Hypothalamus (tissue), 51 donors: ENCODE measurements at places on chromosomes 3 and 15.

GRCh38 chr15:43893956-43894355 lies 67.2 kb downstream of the WDR76 start:
- no peak for DNase-seq

DNA sequence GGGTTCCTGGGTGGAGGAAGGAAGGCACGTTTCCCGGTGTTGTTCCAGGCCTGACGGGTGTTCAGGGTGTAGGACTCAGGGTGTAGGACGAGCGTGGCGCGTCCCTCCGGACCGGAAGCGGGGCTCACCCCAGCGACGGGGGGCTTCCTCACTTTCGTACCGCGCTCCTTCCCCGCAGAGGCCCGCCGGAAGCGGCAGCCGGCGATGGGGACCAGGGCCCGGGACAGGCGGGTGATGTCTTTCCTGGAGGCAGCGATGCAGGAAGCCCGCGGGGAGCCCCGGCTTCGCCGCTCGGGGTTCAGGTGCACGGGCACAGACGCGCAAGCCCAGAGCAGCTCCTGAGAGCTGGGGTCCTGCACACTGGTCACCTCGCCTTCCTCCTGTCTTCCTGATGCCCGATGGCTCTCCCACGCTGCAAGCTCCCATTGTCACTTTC lies 13.4 kb downstream of the FOXL2NB start:
- no peak for DNase-seq

DNA sequence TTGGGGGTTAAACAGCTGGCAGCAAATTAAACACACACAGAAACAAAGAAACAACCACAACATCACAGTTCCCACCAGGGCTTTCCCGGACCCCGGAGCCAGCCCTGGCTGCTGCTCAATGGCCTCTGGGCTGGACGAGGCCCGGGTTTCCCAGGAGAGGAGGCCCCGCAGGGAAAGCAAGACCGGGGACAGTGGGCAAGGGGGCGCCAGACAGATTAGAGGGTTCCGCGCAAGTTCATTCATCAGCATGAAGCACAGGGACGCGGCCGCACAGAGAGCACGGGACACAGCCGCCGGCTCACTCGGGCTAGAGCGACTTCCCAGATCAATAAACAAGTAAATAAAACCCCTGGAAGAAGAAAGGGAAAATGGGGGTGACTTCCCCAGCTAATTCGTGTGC lies 66.4 kb upstream of the RPL32 start:
- DNase-seq = no peak

GRCh38 chr15:45458746-45459403 lies 63.7 kb downstream of the SLC30A4 start:
- peak; percentile 33 for DNase-seq

- no peak for DNase-seq
Measured at GRCh38 chr3:185728630-185729336, 96.1 kb downstream of the IGF2BP2 start.

DNA sequence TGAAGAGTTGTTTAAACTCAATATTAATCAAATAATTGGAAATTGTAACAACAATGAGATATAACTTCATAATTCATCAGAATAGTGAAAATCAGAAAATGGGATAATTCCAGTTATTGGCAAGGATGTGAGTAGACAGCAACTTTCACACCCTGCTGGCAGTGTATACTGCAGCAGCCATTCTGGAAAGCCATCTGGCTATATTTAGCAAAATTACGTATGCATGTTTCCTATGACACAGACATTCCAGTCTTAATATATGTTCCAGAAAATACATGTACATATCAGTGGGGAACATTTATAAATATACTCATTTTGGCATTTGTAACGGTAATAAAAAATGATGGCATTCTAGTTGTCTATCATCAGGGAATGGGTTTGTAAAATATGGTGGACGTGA lies 564.1 kb downstream of the GBE1 start:
- no peak for DNase-seq

GRCh38 chr15:40115670-40116093 lies 7.0 kb upstream of the BMF start:
- peak; percentile 22 for DNase-seq

DNA sequence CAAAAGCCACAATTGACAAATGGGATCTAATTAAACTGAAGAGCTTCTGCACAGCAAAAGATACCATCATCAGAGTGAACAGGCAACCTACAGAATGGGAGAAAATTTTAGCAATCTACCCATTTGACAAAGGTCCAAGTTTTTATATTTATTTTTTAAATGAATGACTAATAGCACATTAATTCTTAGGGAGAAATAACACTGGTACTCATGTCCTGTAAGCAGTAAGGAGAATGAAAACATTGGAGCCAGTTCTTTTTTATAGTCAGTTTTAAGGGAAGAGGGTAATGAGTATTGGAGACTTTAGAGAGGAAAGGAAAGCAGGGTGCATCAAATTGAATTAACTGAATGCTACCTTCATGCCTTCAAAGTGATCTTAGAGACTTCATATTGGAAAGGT lies 404.7 kb upstream of the TGFBR2 start:
- no peak for DNase-seq

- no peak for DNase-seq
Measured at GRCh38 chr3:197397838-197398237, 99.4 kb upstream of the DLG1 start.

DNA sequence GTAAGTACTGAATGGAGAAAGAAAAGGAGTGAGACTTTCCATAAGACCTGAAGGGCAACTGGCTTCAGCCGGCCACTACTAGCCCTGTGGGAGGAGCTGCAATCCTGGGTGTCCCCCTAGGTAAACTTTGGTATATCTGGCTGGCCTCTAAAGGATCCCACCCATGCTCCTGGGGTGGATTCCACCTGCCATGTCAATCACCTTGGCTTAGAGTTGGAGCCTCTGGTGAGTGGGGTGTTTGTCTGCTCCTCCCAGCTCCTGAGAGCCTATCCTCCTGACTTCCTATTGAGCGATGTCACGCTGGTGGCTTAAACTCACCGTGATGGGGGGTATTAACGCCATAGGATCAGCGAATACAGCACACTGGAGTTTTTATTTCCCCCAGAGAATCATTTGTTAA lies 2.6 kb downstream of the SPTBN5 start:
- DNase-seq = no peak

GRCh38 chr15:87777054-87777561 lies 479.4 kb downstream of the NTRK3 start:
- no peak for DNase-seq

- no peak for DNase-seq
Measured at GRCh38 chr3:49842843-49843517, 13.4 kb downstream of the TRAIP start.

DNA sequence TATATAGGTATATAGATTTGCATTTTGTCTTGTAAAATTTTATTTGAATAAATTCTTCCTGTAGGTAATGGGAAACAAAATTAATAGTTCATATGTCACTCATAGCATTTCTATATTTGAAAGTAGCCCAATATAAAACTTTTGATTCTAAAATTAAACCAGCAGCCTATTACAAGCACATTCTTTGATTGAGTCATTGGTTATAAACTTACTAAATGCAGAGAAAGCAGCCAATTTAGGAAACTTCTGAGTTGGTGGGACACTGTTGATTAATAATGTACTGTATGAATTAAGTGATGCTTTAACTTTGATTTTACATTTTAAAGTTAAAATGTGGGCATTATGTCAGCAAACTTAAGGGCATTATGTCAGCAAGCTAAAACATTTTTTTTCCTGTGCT lies 34.5 kb downstream of the NR1D2 start:
- DNase-seq = no peak

DNA sequence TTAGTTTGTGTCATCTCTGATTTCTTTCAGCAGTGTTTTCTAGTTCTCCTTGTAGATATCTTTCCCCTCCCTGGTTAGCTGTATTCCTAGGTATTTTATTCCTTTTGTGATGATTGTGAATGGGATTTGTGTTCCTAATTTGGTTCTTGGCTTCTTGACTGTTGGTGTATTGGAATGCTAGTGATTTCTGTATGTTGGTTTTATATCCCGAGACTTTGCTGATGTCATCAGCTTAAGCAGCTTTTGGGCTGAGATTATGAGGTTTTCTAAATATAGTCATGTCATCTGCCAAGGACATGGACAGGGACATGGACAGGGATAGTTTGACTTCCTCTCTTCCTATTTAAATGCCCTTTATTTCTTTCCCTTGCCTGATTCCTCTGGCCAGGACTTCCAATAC lies 35.8 kb downstream of the MYO9A start:
- DNase-seq = no peak

DNA sequence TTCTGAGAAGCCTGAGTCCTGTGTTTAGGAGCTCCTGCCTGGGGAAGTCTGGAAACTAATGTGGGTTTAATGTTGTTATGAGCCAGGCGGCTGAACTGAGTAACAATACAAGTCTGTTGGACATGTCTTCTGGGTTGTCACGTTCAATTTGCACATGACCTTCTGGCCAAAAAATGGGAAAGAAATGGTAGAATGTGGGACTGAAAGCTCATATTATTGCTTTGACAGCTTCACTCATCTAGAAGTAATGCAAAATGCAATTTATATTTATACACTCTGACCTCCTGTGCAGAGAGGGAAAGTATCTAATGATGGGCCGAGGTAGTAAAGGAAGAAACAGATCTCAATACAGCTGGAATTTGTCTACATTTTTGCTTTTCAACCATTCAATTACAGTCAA lies 75.8 kb downstream of the NR2F2 start:
- DNase-seq = no peak

- DNase-seq = no peak
Measured at GRCh38 chr15:32705446-32705845, 12.4 kb upstream of the GREM1 start.

DNA sequence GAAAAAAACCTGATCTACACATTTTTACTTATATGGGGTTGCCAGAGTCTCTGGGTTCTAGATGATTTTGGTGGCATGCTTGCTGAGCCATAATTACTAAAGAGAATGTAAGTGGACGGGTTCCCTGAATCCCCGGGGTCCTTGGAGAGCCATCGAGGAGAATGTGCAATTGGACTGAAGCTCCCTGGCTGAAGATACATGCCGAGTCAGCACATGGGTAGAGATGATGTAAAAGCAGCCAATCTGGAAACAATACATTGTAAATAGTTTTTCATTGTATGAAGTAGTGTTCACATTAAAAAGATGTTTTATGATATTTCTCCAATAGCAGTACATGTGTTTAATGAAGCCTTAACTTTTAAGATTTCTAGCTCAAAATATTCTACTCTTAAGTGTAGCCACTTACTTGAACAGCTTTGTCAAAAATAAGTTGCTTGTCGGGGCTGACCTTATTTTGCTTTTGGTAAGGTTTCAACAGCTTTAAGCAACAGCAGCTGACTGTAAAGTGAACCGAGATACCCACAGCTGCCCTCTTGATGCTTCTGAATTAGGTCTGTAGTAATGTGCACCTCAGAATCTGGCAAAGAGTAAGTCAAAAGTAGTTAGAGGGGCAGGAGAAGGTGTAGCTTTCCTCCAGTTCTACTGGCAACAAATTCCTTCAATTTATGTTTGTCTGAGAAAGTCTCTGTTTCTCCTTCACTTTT lies 205.7 kb downstream of the PLCL2 start:
- no peak for DNase-seq

GRCh38 chr15:64753480-64754185 lies 21.8 kb downstream of the RBPMS2 start:
- no peak for DNase-seq

DNA sequence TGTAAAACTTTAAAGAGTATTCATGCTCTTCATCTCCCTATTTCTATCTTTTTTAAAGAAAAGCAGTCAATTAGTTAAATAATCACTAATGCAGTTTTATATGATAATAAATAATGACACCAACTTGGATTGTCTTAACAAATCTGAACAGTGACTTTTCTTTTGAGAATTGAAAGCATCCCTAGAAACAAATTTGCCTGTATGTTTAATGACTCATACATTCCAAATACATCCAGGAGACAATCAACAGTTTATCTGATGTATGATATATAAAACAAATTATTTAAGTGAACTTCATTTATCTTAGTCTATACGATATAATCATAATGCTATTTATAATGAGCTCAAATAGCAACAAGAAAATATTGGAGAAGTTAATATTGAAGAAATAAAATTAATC lies 78.0 kb downstream of the ALCAM start:
- DNase-seq = no peak

GRCh38 chr3:50364573-50365079 lies 5.3 kb upstream of the TMEM115 start:
- no peak for DNase-seq

GRCh38 chr3:38641461-38642110 lies 7.9 kb downstream of the SCN5A start:
- DNase-seq = no peak

GRCh38 chr3:171841620-171842000 lies 1.5 kb upstream of the TMEM212 start:
- DNase-seq = no peak

- DNase-seq = no peak
Measured at GRCh38 chr15:61057830-61058529, 171.1 kb downstream of the RORA start.

- no peak for DNase-seq
Measured at GRCh38 chr15:91881569-91882297, 28.2 kb downstream of the SLCO3A1 start.

- DNase-seq = no peak
Measured at GRCh38 chr15:66115568-66116206, 137.9 kb downstream of the MEGF11 start.

DNA sequence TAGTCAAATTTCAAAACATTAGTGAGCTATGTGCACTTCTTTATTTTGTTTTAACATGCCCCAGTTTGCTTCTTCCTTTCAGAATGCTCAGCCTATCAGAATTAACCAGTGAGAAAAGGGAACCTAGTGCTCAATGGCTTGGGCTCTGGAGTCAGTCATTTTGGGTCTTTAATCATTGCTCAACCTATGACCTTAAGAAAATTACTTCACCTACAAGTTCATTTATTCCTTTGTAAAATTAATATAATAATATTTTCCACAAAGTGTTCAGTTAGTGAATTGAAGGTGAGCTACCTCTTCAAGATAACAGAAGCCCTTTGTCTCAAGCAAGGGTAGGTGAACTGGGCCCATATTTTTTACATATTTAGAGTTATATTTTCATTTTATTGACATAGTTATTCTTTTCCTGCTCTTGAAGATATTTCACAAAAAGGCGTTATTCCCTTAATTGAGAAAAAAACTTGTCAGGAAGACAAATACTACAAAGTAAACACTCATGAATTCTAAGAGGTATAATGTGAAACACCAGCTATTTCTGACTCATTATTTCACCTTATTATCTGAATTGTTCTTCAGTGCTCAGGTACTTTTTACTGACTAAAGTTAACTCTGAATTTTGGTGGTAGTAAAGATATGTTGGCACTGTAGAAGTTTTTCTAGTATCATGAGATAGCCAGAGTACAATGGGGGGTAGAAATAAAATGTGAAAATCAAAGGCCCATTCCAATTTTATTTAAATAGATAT lies 415.5 kb downstream of the NAALADL2 start:
- no peak for DNase-seq

GRCh38 chr3:29527246-29527645 lies 246.4 kb downstream of the RBMS3 start:
- no peak for DNase-seq
